Stimulated activated CD8-positive, alpha-beta memory T cell treated with anti-CD3 and anti-CD28 coated beads, Interleukin-4, amount 100 ng/mL, for 4 hours (primary cell): ENCODE measurements at places on chromosomes 12 and 14.
A peak's percentile ranks its signal among the peaks of the same experiment; 100 is the strongest.

DNA sequence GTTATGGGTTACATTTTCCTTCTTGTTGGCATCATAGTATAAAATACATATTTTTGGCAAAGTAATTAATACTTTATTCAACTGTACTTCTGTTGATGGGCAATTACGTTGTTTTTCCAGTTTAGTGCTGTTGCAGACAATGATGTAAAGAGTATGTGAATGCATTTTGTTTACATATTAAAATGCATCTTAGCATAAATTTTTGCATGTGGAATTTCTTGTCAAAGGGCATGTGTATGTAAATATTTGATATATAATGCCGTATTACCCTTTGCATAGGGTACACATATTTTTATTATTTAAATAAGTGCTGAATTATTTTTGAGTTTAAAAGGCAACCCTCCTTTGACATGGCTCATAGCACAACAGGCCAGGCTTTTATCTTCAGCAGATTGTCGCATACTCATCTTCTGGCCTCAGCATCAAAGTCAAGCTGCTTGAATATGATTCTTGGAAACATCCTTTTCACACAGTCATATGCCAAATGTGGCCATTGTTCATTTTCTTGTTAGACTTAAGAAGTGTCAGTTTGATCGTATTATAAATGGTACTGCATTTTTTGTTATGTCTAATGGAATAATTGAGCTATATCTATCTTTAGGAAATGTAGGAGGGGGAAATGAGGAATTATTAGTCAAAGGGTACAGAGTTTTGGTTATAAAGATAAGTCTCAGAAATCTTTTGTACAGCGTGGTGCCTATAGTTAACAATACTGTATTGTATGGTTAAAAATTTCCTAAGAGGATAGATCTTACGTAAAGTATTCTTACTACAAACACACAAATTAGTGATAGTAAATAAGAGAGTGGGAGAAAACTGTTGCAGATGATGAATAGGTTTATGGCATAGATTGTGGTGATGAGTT is 138.5 kb downstream of the FUT8 start:
- no peak for DNase-seq

DNA sequence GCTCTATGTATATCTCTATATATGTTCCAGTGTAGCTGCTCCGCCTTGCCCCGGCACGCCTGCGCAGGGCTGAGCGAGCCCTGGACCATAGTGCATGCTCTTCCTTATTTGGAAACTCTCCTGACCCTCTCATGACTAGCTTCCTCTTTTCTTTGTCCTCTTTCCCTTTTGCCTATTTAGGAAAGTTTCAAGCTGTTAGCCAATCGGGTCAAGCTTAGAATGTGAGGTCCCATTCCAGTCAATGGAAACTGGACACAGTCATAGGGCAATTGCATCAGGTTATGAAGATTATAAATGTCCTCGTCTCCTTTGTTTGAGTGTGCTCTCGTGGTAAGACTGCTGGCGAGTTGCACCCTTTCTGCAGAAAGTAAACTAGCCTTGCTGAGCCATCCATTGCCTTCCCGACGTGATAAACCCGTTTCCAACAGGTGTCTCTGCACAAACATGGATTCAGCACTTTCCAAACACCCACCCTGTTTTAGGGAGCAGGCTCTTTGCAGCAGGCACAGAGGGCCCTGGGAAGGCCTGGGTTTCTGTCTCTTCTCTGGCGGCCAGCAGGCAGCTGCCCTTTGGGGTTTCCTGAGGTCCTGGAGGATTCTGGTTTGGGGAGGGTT is 30.9 kb downstream of the CCDC92 start:
- DNase-seq, result no peak

GRCh38 chr14:85590784-85591183 is 60.8 kb downstream of the FLRT2 start:
- no peak for DNase-seq

- no peak for DNase-seq
Measured at GRCh38 chr12:68633614-68634558, 23.2 kb downstream of the RAP1B start.

- no peak for DNase-seq
Measured at GRCh38 chr12:112275207-112275606, 107.0 kb downstream of the HECTD4 start.

DNA sequence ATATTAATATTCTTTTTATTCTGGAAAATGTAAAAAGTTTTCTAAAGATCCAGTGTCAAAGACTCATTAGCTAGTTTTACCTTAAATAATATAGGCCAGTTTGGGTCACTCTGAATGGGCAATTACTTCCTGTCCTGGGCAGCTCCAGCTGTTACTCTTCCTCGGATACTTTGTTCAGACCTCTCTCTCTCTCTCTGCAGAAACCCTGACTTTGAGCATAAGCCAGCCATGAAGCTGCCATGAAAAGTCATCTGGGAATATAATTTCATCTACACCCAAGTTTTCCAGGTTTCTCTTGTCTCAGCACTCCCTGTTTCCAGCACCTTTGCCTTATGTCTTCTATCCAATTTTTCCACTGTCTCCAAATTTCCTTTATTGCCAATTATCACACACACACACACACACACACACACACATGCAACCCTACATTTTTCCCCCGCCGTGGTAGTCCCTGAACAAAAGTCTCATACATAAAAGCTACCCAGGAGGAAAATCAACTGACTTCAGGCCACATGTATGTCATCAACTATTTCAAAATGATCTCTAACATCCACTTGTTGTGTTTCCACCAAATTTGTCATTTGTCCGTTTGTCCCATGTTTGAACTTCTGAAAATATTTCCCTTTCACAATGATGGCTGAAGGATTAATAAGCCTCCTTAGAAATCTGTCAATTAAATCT is 318.1 kb downstream of the SSPN start:
- no peak for DNase-seq

DNA sequence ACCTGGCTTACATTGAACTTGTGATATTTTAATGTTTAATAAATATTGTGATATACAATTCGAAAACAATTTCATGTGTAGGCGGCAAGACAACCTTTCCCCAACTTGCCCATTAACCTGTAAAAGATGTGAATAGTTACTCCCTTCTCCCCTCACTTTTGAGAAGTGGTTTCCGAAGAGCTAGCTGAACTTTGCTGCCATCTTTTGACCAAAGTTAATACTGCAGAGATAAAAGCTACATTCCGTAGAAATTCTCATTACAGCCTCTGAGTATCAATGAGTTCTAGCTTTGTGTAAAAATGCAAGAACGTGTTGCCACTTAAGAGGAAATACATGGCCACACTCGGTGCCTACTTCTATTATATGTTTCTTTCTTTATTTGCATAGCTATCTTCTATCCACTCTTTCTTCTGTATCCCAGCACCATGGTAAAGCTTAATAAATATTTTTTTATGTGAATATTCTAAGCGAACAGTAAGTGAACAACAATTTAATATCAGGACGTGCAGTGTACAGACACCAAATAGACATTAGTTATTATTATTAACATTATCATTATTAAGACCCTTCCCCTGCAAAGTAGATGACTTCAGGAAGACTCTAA is 105.1 kb upstream of the TMEM260 start:
- DNase-seq, result no peak

GRCh38 chr12:6553051-6553868 is 2.6 kb downstream of the IFFO1 start:
- no peak for DNase-seq

- no peak for DNase-seq
Measured at GRCh38 chr14:22506778-22507351, 82.2 kb downstream of the DAD1 start.

DNA sequence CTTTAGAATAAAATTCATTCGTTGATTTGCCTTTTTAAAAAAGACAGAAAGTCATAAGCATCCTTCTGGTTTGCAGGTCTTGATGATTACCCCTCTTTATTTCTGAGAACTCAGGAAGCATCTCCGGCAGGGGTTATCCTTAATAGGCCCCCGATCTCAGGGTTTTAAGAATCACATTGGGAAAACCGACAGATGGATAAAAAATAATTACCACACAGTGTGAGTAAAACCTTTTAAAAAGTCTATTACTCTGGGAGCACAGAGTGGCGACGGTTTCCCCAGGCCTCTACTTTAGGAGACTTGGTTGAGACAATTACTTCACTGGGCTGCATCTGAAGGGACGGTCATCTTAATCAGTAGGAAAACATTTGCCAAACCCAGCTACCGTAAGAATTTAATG is 56.5 kb downstream of the KCNMB4 start:
- DNase-seq, result no peak

DNA sequence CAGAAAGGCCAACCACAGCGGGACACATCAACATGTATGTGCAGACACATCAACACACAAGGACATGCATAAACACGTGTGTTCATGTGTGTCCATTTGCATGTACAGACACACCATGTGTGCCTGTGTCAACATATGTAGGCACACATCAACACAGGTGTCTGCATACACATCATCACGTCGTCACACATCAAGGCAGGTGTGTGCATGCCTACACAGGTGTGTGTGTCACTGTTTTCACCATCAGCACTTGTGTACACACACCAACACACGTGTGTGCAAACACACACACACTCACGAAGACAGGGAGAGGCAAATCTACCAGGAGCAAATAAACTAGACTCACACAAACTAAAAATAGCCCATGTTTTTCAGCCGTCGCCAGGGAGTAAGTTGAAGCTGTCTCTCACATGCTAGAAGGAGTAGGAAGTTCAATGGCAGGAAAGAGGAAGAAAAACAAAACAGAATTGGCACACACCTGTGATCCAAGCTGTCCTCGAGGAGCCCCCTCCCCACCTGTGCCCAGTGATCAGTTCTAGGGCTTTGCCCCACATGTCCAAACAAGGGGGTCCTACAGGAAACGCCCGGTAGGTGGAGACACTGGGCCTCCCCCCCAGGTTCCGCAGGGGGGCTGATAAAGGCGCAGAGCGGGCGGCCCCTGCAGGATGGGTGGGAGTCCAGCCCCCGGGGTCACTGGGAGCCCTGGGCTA is 7.4 kb downstream of the SCARB1 start:
- DNase-seq, result no peak

DNA sequence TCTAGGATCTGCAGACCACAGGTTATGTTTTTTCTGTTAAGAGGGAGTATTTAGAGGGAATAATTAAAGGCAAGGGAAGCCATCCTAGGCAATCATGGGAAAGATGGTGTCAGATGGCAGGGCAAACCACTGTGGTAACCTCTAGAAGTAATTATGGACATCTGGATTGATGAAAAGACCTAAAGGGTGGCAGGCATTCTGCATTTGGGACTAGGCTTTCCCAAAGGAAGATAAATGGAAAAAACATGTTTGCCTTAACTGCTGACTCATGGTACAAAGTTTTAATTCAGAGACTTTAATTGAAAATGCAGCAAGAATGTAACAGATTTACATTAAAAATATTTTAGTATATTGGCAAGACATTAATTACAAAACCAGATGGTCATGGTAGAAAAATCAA is 88.1 kb downstream of the TMEM30B start:
- DNase-seq, result no peak

- DNase-seq, result no peak
Measured at GRCh38 chr12:116937640-116938039, 26.9 kb downstream of the FBXW8 start.

DNA sequence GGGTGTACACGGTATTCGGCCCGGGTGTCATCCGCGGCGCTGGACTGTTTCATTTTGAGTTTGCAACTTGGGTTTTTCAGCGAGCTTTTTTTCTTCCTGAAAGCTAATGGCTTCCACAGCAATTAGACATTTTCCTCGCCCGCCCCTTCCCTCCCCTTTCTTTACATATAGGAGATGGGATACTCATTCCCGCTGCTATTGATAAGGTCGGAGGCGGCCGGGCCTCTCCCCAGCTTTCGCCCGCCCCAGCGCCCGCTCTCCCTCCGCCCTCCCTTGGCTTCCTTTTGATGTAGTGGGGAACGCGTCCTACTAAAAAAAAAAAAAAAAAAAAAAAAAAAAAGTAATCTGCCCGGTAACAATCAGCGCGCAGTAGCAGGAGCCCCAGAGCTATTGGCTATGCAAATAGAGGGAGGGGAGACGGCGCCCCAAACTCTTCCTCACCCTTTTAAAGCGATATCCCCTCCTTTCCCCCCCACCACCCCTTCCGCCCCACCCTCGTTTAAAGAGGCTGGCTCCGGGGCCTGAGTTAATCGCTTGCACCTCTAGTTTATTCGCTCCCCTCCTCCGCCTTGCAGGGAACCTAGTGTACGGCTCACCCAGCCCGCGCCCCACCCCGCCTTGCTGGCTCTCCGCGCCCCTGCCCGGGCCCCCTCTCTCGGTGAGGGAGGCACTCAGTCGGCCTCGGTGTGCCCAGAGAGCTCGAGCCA is 1.7 kb upstream of the CCND2 start:
- DNase-seq, result peak; percentile 74

- no peak for DNase-seq
Measured at GRCh38 chr12:74043343-74043742, 494.3 kb upstream of the ATXN7L3B start.

DNA sequence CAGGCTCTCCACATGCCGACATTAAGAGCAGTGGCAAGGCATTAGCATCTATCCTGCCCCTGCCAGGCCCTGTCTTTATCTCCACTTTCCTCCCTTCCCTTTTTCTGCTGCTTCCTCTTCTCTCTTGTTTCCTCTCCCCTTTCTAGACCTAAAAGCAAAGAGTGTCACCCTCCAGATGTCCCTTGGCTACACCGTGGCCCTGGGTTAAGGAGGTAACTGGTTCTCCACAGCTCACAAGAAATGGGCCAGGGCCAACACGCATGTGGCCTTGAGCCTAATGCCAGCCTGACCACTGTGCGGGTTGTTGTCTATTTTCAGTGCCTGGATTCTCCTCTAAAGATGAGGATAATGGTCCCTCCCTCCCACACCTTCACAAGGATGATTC is 41.7 kb upstream of the DDX11 start:
- no peak for DNase-seq

GRCh38 chr14:73795974-73796373 is 55.7 kb upstream of the PTGR2 start:
- DNase-seq, result no peak

GRCh38 chr12:48414021-48414420 is 58.3 kb upstream of the ANP32D start:
- no peak for DNase-seq

DNA sequence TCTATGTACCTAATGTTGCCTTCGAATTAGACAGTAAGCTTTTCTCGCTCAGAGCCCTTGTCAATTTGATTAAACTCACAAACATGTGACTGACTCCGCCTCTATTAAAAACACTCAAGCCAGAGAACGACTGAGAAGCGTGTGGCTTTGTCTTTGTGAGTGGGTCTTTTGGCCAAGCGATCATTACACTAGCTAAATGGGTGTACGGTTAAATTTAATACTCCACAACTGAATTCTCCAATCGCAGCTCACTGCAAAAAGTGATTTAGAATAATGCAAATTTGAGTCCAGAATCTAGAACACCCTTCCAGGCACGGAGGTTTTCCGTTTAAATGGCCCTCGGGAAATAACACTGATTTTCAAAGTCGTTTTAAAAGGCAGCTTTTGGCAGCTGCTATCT is 253.7 kb downstream of the EFCAB11 start:
- no peak for DNase-seq
